ENCODE measurements at places on chromosomes 2 and 18.

DNA sequence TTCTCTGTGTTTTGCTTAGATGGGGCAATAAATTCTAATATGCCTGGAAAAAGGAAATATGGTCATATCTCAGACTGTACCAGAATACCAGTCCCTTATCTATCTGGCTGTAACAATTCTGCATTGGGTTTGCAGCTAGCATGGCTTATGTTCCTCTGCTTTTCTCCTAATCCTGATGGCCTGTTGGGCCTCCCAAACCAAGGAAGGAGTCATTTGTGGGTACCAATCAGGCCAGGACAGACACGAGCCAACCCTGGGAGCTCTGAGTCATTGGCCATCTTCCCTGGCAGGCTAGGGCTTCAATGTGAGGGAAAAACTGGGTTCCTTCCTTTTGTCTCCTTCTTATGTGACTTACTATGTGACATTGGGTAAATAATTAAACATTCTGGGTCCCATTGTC is 12.0 kb downstream of the SMARCAL1 start:
- DNase-seq = no peak

GRCh38 chr2:138787053-138787666 is 7.0 kb upstream of the NXPH2 start:
- no peak for DNase-seq

GRCh38 chr18:39698436-39698835 is 2132.8 kb upstream of the CELF4 start:
- no peak for DNase-seq

DNA sequence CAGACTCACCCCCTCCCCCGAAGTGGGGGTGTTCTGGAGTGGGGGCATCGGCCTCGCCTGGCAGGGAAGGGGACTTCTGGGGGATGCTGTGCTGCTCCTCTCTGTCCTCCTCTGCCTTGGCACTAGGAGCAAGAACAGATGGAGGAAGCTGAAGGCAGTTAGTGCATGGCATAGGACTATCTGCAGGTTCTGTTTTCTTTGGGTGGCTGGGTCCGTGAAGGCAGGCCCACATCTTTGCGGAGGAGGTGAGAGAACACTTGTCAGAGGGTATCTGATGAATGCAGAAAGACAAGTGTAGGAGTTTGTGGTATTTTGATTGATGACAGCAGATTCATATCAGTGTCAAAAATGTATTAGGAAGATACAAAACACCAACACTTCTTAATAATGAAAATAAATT is 411.4 kb downstream of the TSN start:
- DNase-seq = no peak

GRCh38 chr2:239106314-239106908 is 258.5 kb downstream of the TWIST2 start:
- DNase-seq = no peak

DNA sequence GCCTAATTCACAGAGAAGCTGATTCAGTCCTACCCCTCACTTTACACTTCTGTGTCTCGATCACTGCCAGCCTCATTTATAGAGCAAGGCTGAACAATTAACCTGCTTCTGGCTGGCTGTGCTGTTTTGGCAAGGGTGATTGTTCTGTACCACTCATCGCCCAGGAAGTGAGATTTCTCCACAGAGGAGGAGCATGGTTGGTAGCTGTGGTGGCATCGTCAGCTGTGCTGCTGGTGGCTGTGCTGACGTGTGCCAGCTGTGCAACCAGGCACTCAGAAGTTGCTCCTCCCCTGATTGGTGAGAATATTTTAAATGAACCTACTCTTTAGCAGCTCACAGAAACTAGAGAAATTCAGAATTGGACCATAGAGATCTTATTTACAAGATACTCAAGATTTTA is 158.3 kb downstream of the EML6 start:
- DNase-seq = no peak
